ENCODE measurements at places on chromosomes 5 and 9.

DNA sequence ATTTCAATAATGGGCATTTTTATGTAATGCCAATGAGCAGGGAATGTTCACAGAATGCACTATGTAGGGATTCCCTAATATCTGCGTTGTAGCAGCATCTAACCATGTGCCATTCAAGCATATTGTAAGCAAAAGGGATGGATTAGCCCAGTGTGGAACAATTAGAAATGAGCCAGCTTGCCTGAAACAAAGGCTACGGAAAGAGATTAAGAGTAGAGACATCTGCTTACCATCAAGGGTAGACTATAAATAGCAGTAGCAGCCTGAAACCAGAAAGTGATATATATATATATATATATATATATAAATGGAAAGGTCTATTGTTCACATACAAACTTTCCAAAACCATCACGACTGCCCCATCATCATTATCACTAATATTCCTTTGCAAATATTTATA is 31.9 kb upstream of the CEP120 start:
- DNase-seq: no peak

DNA sequence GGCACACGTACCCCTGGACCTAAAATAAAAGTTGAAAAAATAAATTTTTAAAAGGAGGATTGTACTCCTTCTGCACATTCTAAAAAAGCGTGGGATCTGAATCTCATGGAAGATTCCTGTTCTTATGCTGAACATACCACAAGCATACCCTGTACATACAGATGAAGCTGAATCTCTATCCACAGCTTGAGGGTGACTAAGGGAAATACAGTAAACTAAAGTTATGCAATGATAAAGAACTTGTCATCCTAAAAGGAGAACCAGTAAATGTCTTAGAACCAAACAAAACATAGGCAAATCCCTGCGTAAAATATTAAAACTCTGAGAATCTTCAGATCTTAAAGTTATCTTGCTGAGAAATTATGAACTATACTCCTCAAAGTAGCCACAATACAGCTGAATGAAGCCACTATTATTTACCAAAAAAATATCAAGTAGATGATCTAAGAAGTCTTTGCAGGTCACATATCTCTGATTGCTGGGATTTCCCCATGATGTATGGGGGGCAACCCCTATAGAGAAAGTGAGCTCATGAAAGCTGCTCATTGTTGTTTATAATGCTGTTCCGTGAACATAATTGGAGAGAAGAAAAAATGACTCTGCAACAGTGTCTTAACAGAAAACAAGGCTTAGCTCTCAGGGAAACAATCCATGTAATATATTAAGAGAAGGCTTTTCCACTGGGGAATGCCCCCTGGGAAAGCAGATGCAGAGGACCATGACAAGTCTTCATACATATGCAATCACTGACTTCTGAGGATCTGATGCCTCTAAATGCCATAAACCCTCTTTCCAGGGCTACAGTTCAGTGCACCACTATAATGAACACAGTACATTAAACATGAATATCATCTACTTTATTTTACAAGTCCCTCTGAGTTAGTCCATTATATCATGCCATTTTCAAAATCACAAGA is 210.1 kb downstream of the EPB41L4A start:
- DNase-seq: no peak

DNA sequence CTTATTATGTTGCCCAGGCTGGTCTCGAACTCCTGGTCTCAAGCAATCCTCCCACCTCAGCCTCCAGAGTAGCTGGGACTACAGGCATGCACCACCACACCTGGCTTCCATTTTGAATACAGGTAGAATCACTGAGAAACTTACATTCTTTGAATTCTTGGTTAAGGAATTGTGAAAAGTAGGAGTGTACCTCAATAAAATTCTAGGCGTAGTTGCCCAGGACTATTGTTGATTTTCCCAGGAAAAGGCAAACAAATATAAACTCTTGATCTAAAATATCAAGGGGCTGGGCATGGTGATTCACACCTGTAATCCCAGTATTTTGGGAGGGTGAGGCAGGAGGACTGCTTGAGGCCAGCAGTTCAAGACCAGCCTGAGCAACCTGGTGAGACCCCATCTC is 16.8 kb upstream of the DMXL1 start:
- DNase-seq: no peak

- DNase-seq: no peak
Measured at GRCh38 chr9:85230081-85230480, 511.7 kb downstream of the AGTPBP1 start.

DNA sequence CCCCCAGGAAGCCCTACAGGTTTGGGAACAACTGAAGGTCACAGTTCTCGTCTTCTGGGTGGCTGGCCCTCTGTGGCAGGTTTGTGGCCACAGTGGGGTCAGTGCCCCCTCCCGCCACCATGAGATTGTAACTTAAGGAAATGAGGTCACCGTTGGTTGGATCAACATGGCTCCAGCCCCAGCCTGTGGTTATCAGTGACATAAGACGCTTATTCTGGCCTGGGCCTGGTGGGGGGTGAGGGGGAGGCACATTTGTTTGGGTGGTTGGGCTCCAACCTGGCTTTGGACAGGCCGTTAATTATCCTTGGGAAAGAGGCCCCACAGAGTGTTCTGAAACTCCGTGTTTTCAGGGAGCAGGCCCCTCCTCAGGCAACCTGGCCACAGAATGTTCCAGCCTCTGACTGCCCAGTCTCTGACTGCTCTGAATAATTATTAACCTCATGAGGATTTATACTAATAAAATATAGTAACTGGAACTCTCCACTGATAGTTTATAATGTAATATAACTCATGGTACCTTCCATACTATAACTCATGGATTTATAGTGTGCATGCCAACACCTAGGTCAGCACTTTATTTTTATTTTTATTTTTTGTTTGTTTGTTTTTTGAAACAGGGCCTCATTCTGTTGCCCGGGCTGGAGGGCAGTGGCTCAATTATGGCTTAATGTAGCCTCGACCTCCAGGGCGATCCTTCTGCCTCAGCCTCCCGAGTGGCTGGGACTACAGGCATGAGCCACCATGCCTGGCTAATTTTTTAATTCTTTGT is 58.0 kb upstream of the RPL26L1 start:
- no peak for DNase-seq

DNA sequence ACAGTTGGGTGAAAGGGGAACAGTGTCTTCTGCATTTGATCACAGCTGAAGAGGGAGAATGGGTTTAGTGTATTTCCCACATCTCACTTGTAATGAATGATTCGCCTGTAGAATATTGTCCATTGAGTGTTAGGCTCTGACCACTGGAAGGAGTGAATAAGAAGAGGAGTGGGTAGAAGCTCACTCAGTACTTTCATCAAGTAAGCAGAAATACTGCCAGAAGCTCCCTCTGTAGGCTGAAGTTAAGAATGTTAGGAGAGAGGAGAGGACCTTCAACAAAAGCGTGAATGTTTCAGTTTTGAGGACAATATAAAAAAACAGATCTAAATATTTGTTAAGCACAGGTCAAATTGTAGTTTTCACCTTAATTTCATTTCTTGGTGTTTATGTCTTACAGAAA is 27.5 kb downstream of the FSD1L start:
- DNase-seq: no peak

- DNase-seq: no peak
Measured at GRCh38 chr9:17994695-17995425, 416.0 kb downstream of the SH3GL2 start.

- DNase-seq: no peak
Measured at GRCh38 chr5:154368041-154368800, 77.6 kb upstream of the SAP30L start.

DNA sequence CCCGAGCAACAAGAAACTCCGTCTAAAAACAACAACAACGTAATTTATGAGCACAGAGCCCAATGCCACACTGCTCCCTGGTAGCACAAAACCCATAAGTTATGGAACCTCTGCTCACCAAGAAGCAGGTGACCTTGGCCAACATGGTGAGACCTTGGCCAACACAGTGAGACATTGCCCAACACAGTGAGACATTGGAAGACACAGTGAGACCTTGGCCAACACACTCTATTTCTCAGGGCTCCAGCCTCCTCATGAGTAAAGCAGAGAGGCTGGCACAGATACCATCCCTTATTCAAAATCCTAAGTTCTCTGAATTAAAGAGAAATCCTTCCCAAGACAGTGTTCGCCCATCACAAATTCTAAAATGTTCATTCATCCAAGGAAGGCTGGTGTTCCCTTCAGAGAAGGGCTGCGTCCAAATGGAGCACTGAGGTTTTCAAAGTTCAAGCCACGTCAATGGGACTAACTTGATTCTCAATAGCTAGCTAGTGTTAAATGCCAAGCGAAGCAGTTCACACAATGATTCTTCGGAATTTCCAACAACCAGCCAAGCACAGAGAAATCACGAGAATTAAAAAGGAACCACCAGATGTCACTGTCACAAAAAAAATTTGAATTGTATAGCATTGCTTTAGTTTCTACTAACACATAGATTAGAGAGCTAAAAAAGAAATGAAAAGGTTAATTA is 29.5 kb downstream of the TTC39B start:
- no peak for DNase-seq

DNA sequence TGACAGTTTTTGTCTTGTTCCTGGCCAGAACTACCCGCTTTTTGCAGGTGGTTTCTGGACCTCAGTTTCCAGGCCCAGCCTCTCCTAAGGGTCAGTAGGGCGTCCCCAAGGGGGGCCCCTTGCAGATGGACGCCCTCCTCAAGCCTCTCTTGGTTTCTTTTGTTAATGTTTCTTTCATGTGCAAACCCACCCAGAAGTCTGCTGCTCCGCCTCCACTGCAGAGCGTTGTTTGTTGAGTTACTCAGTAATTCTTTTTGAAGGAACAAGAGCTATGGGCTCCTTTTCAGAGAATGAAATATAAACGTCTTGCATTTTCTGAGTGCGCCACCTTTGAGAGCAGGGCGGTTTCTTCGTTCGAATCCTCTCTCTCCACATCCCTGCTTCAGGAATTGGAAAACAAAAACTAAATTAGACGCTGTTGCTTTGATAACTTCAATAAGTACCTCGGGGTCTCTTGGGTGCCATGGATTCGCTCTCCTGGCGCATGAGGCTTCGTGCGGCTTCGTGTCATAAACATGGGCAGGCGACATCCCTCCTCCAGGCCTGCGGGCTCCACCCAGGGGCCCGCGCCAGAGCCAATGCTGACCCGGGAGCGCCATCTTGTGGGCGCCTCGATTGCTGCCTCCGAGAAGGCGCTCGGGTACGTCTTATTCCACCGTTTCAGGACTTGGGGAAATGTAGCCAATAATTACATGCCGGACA is 38.3 kb upstream of the CKMT2 start:
- no peak for DNase-seq

DNA sequence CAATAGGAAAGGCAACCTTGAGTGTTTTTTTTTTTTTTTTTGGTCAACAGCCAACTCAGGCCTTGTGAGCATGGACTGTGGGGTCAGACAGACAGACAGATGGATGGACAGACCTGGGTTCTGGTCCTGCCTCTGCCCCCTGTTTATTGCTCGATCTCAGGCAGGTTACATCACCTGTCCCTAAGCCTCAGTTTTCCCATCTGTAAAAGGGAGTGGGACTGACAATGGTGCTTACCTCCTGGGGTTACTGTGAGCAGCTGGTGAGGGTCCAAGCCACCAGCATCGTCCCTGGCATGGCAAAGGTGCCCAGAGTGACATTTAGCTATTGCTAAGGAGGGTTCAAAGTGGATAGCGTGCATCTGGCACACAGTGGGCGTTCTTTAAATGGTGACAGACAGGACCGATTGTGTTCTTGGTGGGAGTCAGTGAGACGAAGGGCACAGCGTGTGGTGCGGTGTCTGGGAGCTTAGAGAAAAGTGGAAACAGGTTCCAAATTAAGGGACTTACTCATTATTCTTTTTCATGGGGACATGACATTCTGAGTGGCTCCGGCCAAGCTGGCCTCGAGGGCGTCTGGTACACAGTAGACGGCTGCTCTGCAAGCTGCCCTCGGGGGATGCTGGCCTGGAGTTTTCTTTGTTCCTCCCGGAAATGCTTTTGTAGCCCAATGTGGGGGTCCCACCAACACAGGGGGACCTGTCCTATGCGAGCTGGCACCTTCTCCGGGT is 72.1 kb downstream of the COL27A1 start:
- DNase-seq: no peak

DNA sequence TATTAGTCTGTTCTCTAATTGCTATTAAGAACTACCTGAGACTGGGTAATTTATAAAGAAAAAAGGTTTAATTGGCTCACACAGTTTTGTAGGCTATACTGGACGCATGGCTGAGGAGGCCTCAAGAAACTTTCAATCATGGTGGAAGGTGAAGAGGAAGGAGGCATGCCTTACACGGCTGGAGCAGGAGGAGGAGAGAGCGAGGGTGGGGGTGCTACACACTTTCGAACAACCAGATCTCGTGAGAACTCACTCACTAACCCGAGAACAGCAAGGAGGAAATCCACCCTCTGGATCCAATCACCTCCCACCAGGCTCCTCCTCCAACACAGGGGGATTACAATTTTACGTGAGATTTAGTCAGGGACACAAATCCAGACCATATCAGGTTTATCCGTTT is 90.0 kb downstream of the RMI1 start:
- no peak for DNase-seq

DNA sequence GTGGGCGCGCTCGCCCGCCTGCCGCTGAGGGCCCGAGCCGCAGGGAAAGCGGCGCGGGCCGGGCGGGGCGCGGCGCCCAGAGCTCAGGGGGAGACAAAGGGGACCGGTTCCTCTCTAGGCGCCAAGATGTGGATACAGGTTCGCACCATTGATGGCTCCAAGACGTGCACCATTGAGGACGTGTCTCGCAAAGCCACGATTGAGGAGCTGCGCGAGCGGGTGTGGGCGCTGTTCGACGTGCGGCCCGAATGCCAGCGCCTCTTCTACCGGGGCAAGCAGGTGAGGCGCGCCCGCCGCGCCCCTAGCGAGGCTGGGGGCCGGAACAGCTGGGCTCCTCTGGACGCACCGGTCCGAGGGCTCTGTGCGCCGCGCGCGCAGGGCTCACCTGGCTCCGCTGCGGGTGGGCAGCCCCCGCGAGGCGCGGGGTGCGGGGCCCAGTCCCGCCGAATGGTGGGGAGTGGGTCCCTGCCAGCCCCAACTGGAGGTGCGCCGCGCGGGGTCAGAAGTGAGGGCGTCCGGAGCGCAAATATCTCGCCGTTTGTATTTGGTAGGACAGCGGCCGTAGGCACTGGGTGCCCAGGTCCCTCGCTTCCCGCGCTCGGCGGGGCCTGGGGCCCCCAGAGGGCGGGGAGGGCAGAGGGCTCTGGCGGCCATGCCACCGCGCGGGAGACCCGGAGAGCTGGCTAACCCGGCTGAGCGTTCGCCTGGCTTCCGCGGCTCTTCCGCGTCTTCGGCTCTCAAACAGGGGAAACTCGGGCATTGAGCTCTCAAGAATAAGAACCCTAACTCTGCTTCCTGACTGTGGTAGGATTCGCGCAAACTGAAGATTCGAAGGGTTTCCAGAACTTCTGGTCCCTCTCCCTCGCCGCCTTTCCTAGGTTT is 607 bp downstream of the UHRF2 start:
- DNase-seq: no peak

DNA sequence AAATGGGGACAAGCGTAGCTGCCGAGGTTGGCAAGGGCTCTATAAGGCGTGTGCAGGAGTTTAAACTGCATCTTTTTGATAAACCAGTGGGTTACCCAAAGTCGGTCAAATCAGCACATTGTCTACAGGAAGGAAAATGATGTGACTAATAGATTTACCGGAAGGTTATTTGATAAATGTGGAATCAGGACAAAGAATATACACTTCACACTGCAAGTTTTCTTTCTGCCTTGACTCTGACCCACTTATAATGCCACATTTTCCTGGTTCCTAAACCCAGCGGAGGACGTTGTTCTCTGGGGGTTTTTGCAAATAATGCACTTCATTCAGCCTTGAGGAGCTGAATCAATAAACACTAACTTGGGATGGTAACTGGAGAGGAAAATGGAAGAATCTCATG is 76.8 kb downstream of the TTLL11 start:
- DNase-seq: no peak

- no peak for DNase-seq
Measured at GRCh38 chr5:7586480-7586879, 190.5 kb downstream of the ADCY2 start.
